Fibroblast of upper back skin (primary cell): ENCODE measurements at places on chromosomes 5 and 9.

GRCh38 chr5:35902046-35902672 is 36.3 kb downstream of the CAPSL start:
- DNase-seq, result peak; percentile 53

GRCh38 chr9:112203536-112203935 is 28.4 kb upstream of the SUSD1 start:
- peak; percentile 71 for DNase-seq

- DNase-seq, result no peak
These were observed 52.8 kb upstream of the GRHPR start for GRCh38 chr9:37369671-37370070.

DNA sequence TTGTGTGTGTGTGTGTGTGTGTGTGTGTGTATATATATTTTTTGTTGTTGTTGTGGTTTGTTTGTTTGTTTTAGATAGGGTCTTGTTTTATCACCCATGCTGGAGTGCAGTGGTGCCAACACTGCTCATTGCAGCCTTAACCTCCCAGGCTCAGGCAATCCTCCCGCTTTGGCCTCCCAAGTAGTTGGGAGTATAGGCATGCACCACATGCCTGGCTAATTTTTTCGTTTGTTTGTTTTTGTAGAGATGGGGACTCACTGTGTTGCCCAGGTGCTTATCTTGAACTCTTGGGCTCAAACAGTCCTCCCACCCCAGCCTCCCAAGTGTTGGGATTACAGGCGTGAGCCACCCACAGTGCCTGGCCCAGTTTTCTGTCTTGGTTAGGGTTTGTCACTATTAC is 77.3 kb downstream of the GAPVD1 start:
- DNase-seq, result no peak

DNA sequence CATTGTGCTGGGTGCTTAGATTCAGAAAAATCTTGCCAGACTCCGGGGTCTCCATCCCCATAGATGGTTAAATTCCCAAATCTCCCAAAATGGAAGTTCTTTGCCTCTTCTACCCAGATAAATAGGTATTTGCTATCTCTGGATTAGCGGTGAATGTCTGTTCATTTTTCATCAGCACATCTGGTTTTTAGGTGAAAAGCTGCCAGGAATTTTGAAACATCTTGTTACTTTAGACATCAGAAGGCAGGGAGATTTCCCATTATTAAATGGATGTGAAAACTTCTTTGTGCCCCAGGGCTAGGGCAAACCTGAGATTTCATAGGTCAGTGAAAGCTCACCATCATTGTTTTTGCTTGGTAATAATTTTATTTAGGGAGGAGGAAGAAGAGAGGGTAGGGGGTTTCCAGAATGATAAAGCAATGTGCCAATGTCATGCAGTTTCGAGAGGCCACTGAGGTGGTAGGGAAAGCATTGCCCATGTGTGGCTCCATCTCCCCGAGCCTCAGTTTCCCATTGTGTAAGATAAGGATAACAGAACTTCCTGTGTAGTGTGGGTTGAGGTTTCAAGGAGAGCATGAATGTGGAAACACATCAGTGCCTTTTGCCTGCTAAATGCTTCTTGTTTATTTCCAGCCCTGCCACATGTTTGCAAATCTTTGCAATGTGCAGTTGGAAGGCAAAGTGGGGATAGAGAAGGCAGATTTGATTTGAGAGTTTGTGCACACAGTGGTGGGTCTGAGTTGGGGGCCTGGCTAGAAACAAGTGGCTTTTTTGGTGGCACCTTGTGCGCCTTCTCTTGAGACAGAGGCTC is 147.2 kb upstream of the KLF4 start:
- no peak for DNase-seq

DNA sequence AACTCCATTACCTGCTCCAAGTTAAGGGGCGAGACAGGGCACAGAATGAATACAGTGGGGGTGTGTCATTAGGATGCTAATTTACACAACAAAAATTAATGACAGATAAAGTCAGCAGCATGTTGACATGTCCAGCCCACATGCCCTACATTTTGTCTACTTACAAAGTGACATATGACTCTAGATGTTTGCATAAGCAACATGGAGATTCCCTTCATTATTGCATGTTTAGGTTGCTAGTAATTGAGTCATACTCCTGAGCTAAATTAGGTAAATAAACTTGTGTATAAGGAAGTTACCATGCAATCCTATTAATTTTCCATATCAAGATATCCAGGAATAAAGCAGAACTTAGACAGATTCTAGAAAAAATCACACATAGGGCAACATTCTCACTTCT is 232.2 kb downstream of the PDE4D start:
- DNase-seq, result no peak

- DNase-seq, result no peak
These were observed 174.9 kb upstream of the ADCY2 start for GRCh38 chr5:7221041-7221440.

DNA sequence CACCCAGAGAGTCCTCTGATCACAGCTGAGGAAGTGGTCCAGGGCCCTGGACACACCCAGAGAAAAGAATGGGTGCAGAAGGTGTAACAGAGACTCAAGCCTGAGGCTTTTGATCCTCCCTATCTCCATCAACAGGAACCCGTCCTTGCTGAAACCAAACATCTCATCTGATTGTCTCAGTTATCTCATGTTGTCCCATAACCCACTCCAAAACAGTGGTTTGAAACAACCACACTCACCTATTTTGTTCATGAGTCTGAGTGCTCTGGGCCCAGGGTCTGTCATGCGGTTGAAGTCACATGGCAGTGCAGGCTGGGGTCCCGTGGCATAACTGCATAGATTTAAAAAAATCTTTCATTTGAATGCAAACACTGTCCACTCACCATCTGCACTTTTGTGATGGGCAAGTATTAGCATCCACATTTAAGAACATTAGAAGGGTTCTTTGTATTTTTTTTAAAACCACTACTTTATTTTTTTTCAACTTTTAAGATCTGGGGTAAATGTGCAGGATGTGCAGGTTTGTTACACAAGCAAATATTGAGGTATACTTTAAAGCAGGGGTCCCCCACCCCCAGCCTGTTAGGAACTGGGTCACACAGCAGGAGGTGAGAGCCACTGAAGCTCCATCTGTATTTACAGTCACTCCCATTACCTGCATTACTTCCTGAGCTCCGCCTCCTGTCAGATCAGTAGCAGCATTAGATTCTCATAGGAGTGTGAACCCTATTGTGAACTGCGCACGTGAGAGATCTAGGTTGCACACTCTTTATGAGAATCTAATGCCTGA is 255.8 kb downstream of the ROR2 start:
- DNase-seq, result no peak

DNA sequence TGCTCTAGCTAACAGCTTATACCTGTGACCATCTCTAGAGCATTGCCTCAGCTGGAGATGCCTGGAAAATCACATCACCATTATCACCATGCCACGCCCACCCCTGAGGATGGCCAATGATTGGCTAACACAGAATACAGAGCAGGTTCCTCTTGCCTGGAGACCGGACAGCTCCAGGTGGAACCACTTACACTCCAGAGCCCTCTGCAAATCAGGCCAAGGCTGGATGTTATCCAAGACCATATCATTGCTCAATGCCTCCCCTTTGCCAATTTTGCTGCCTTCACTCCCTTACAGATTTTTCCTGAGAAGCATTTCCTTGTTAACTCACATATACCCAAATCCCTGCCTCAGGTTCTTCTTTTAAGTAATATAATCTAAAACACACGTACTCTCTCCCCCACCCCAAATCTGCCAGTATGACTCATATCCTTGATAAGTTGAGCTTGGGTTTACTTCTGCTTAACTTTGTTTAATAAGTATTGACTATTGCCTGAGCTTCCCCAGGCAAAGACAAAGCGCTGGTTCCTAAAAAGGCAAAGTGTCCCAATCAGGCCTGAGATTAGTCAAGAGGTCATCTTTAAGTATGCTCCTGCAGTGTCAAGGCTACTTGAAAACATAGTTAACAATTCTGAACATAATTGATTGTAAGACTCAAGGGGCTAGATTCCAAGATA is 309.6 kb downstream of the EPB41L4A start:
- peak; percentile 95 for DNase-seq

DNA sequence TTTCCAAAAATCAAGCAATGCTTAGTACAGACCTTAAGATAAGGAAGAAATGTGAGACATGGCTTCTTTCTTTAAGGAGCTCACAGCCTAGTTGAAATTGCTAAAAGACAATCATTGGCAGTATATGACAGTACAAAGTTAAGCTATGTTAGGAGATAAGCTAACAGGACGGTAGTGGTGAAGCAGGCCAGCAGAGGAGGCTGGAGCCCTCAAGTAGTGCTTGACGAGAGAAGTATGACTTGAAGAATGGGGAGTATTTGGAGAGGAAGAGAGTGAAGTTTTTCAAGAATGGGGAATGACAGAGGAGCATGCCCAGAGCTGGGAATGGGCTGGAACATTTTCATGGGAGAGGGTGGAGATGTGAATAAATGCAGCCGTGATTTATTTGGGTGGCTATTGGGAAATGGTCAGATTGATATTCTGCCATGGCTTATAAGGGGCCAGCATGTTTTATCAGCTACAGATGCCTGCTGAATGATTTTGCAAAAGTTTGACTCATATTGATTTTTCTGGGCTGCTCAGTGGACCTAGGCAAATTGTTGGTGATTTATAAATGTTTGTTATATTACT is 43.7 kb downstream of the LURAP1L start:
- DNase-seq, result peak; percentile 88

GRCh38 chr9:116504893-116505480 is 182.1 kb upstream of the TRIM32 start:
- DNase-seq, result no peak

DNA sequence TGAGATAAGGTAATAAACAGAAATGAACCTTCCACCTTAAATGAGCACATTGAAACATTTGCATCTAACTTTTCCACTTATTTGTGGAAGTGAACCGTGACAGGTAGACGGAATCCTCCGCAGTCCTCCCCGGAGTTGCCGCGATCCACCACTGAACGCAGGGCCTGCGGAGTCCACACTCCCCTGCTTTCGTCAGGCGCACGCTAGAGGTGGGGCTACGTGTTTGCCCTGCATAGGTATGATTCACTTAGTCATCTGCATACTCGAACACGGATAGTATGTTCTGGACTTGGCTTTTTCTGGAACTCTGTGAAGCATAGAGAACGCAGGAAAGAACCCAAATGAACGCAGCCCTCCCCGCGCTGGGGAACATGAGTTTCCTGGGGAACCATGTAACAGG is 272.8 kb upstream of the IRX4 start:
- DNase-seq, result no peak

GRCh38 chr5:18393565-18394442 is 759.5 kb downstream of the TAF11L14 start:
- peak; percentile 49 for DNase-seq

DNA sequence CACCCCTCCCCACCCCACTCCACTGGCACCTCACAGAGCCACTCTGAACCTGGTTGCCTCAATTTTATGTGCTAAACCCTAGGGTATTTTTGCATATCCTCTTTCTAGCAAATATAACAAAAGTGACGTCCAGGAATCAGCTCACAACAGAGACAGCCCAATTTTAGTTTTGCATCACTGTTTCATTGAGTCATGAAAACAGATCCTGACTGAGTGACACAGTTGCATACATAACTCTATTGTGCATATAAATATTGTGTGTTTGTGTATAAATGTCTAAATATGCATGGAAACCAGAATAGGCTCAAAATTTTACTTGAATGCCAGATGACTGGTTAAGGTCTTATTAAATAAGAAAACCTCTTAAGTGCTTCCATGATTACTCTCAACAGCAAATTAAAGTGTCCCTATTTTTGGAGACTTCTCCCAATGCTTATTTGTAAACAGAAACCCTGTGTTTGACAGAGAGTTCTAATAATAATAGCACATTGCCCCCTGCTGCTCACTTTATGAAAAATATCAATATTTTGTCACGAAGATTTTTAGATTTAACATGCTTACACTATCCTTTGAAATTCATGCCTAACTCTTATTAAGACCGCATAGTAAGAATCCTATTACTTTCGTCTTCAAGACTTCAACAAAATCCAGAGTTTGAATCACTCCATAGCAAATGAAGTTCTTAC is 75.5 kb upstream of the PRRC1 start:
- DNase-seq, result peak; percentile 11

- no peak for DNase-seq
These were observed 106.7 kb downstream of the FOCAD start for GRCh38 chr9:20790721-20791120.

DNA sequence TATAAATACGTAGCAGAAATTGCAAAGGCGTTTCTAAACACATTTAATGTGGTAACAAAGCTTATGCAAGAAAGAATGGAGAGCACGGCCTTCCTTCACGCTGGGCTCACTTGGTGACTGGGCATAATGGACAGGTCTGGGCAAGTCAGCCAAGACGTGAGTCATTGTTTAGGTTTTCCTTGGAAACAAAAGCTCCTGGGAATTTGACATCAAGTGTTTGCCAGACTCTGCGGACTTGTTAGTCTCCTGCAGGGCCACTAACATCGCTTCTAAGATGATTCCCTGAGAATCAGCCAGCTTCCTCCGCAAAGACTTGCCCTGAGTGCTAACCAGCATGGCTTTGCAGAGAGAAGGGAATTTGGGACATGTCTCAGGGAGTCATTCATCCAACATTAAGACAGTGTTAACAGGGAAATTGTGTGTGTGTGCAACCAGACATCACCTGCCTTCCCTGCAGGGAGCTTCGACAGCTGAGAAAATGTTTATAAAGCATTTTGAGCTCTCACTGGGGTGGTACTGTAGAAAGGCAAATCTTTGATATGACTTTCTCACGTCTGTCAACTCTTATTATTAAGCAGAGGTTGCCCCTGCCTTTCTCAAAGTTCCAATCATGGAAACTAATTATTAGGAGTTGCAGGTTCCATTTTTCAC is 182.5 kb downstream of the NTRK2 start:
- peak; percentile 82 for DNase-seq

GRCh38 chr5:3597167-3598007 is 1.8 kb downstream of the IRX1 start:
- peak; percentile 34 for DNase-seq

DNA sequence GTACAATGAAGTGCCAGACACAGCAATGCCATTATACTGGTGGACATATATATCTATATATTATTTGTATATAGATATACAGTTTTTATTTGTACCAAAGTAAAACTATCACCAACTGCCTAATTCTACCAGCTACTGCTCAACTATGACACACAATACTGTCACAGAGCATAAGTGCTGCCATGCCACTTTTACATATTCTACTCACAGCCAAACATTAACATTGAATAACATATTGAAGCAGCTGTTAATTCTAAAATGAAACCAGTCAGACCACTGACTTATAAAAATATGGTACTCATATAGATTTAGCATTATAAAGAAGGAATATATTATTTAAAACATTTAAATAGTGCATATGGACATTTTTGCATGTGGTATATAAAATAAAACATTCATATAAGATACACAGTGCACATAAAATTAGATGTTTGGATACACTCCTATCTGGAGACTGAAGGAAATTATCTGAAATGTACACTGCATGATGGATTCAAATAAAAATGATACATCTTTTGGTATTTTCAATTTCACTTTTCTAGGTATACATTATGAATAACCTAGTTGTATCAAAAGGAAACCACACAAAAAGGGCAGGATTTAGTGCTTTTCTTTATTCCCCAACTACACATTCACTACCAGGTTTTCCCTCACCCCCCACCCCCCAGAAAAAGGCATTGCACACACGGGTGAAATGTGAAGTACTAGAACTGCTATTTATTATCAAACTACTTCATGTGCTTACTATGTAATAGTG is 48.9 kb downstream of the PKD2L2 start:
- DNase-seq, result no peak
